ENCODE measurements at places on chromosomes 6 and 20.

DNA sequence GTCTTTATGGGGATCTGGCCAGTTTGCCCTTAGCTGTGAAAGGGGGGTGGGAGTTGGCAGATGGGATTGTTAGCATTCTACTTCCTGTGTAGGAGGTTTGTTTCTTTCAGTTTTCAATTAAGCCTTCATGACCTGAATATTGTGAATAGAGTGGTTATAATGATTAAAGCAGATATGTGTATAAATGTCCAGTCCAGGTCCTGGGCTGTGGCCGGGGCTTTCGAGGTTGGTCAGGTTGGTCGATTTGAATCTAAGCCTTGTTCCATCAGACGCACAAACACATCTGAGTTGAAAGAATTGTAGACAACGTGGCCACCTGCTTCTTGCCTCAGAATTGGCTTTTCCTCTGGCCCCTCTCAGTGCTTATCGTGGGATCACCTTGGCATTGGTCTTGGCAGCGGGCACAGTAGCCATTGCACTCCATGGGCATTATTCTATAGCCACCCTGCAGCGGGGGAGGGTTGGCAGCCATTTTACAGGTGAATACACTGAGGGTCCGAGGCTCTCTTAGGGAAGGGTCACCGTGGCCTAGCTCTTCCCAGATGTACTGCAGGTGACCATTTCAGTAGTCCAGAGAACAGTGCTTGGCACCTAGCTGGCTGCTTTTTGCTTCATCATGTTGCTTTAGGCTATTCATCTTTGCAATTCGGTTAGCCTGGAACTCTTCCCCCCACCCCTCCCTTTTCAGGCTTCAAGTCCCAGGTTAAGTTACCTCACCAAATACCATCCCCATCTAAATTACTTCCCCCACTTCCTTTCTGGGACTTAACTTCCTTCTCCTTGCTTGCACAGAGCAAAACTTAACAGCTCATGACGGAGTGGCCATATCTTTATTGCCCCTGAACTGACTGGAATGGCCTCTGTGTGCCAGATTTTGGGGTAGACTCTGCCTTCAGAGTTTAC, 1.1 kb downstream of the RNF114 start:
- DNase-seq = no peak

GRCh38 chr6:14259594-14260152, 142.1 kb downstream of the CD83 start:
- no peak for DNase-seq

DNA sequence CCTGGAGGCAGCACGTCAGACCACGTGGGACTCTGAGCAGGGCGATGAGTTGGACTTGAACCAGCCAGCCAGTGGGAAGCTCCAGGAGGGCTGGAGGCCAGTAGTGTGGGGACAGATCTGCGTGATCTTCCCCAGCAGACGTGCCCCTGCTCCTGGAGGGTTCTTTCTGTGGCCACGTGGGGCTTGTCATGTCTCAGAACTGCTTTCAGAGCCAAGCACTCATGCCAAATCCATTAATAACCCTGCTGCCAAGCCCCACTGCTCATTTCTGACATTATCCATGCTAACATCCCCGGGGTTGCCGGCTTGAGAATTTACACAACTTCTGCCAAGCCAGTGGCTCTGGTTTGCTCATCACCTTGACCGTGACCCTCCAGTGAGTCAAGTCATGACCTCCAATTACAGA, 38.3 kb downstream of the SIRPA start:
- no peak for DNase-seq

GRCh38 chr20:45406260-45407066, 1.6 kb upstream of the DBNDD2 start:
- peak; percentile 32 for DNase-seq

DNA sequence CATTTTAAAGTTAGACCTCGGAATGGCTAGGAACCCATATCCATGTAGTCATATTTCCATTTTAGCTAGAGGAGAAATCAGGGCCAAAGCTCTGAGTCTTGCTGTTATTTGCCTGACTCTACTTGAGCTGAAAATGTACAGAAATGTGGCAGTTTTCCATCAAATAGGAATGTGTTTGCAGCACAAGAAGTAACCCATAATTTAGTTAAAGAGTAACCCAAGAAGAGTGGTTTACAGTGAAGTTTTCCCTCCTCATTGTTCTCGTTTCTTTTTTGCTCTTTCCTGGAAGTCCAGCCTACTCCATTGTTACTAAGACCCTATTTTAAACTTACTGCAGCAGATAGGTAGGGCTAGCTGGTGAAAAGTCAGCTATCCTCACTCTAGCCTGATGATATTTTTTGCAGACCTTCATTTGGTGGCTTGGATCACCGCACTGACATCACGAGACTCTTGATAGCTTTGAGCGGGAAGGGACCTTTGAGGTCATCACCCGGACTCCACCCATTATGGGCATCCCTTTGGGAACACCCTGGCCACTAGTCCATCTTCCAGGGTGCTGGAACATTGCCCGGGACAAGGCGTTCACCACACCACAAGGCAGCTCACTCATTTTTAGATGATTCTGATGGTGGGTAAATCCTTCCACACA, 28.0 kb upstream of the ADGRF5 start:
- DNase-seq = no peak

GRCh38 chr20:20368418-20369249, 730 bp downstream of the INSM1 start:
- no peak for DNase-seq

GRCh38 chr6:424741-425417, 33.3 kb downstream of the IRF4 start:
- no peak for DNase-seq

GRCh38 chr6:111591370-111591900, 14.2 kb downstream of the TRAF3IP2 start:
- DNase-seq = no peak
